Renal pelvis (tissue), 12 donors: ENCODE measurements at places on chromosomes 5 and 9. TPM values are rescaled to one million over a fixed set of nuclear protein-coding genes. Genes with fewer than 3 reads are reported as not detected.

DNA sequence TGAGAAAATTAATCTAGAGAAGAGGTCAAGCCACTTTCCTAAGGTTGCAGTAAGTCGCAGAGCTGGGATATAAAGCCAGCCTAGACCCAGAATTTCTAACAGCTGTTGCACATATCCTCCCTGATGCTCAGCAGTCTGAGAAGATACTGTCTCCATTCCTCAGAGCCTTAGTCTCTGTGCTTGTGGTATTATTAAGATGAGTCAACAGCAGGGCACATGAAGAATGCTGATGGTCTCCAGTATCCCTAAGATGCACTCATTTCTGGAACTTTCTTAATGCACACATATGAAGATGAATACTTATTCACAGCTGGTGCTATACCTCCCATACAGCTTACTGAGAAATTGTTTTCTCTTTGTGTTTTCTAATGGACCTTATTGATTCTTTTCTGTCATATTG, 32.5 kb downstream of the SGCD start:
- no peak for DNase-seq

- no peak for DNase-seq
Measured at GRCh38 chr5:60026161-60026560, 132.6 kb upstream of the PDE4D start.

- DNase-seq, result peak; percentile 84
Measured at GRCh38 chr5:132265336-132266030, 8.0 kb downstream of the PDLIM4 start.

GRCh38 chr5:129001841-129002526, 36.7 kb downstream of the SLC27A6 start:
- DNase-seq, result peak; percentile 49

- DNase-seq, result no peak
Measured at GRCh38 chr9:22374051-22374450, 72.6 kb upstream of the DMRTA1 start.

N4BP3 gene
- polyA plus RNA-seq, result 5.6 TPM

LMBRD2 gene
- 19.6 TPM for polyA plus RNA-seq
